ENCODE measurements at places on chromosomes 4 and X.

DNA sequence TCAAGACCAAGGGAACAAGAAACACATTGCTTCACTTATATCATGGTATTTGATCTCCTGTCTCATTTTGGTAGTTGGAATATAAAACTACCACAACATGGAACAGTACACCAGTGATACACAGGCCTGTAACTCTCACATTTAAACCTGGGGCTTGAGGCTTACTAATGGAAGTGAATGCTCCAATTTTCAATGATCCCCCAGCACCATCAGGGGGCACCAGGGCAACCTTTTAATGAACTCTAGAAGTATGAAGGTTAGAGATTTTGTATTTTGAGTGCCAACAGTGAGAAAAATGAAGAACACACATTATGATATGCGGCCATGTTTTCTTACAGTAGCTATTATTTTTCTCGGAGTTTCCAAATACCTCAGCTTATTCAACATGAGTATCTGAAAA lies 50.7 kb downstream of the C4orf33 start:
- no peak for DNase-seq

DNA sequence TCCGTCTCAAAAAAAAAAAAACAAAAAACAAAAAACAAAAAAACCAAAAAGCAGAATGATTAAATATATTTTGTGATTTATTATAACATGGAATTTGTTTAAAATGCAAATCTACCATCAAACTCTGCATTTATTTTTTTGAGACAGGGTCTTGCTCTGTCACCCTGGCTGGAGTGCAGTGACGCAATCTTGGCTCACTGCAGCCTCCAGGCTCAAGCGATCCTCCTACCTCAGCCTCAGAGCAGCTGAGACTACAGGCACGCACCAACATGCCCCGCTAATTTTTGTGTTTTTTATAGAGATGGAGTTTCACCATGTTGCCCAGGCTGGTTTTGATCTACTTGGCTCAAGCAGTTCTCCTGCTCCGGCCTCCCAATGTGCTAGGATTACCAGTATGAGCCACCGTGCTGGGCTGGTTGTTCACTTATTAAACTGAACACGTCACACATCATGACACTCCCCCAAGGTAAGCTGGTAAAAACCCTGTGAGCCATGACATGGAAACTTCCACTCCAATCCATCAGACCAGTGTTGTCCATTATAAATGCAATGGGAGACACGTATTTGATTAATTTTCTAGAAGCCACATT lies 45.7 kb downstream of the RBM47 start:
- DNase-seq, result no peak

DNA sequence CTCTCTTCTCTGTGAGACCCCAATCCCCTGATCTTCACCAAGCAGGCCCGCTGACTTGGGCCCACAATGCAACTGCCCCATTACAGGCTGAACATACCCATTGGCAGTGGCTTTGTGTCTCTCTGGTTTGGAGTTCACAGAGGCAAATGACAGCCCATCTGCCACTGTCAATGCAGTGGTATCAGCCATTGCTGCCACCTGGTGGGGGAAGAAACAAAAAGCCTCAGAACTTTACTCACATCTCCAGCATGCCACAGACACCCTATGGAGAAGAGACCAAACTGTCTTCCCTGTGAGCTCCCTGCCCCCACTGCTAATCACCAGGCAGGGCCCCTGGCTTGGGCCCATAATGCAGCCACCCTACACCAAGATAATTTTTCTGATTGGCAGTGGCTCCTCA lies 729.3 kb upstream of the ACTRT1 start:
- no peak for DNase-seq

GRCh38 chrX:48472225-48472624 lies 2.2 kb upstream of the SLC38A5 start:
- DNase-seq, result no peak

- no peak for DNase-seq
Measured at GRCh38 chr4:172048666-172049065, 235.5 kb downstream of the GALNTL6 start.

GRCh38 chr4:182808673-182809416 lies 108.3 kb downstream of the DCTD start:
- no peak for DNase-seq

- peak; percentile 17 for DNase-seq
Measured at GRCh38 chrX:46408553-46409407, 136.4 kb downstream of the ZNF674 start.

DNA sequence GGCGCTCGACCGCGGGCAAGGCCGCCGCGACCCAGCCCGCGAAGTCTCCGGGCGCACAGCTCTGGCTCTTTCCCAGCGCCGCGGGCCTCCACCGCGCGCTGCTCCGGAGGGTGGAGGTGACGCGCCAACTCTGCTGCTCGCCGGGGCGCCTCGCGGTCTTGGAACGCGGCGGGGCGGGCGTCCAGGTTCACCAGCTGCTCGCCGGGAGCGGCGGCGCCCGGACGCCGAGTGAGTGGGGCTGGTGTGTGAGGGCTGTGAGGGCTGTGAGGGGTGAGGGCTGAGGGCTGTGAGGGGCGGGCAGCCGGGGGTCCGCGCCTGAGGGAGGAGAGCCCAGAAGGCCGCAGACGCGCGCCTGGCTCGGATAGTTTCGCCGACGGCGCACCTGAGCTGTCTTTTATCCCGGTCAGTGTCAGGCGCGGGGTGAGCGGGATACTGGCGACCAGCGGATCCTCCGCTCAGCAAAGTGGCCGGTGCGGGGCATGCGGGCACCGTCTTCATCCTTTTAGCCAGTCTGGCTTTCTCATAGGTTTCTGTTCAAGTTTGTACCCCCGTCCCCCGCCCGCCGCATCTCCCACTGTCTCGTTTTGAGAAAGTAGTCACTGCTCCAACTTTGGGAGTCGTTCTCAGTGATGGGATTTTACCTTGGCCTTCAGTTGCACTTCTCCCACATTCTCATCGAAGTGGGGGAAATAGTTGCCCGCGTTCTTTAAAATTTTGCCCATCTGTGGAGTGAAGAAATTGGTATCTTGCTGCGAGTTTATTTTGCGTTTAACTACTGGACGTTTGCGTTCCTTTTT lies 586 bp downstream of the HERC5 start:
- DNase-seq, result peak; percentile 15

- no peak for DNase-seq
Measured at GRCh38 chrX:18709833-18710232, 2.4 kb downstream of the PPEF1 start.

DNA sequence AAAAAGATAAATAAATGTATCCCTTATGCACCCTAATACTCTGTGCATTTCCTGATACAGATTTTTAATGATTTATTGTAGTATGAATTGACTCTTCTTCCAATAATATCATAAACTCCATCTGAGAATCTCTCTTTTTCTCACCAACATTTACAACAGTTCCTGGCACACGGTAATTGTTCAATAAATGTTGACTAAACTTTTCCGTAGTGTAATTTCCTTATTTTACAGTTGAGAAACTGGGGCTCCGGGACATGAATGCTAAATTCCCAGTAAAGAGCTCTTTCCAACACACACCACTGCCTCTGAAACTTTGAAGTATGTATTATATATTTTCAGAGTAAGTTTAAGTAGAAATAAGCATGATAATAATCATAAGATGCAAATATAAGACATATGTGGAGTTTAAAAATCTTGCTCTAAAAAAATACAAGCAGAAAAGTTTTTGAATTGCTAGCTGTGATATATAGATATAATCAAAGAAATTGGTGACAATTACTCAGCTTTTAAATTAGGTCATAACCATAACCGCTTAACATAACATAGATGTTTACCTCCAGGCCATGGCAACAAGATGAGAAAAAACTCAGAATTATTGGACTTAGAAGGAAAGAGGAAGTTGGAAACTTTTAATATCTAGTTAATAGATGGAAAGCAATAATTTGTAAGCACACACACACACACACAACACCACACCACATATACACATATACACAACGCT lies 28.2 kb upstream of the ANTXR2 start:
- no peak for DNase-seq

GRCh38 chr4:183256756-183257385 lies 63.2 kb downstream of the CLDN22 start:
- peak; percentile 22 for DNase-seq

- no peak for DNase-seq
Measured at GRCh38 chr4:930028-930551, 2.0 kb downstream of the GAK start.

DNA sequence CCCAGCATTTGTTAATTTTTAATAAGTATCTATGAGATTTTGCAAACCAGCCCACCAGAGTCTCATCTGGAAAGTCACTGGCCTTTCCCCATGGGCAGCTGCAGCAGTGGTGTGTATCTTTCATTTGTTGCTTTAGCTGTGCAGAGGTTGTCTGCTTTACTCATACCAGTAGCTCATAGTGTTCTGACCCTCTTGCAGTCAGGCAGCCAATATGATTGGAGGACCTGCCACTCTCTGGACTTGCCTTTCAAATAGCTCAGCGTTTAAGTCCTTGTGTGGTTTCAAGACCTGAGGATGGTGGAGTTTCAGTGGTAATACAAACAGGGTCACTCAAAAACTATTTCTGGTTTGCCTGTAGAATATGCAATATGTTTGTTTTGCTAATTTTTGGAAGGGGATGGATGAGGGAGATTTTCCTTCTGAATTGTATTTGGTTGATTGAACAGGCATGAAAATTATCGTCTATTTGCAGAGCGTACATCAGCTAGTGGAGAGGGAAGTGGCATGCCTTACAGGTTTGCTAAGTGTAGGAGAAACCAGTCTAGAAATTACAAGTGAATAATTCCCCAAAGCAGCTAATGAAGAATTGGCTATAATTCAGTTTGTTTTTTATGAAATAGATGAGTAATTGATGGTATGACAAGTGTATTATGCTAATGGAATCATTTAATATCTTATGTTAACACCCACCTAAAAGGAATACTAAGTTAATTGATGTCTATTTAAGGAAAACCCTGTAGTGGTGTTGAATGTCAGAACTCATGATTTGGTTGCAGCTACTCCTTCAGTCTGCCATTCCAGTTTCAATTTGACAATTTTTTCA lies 8.9 kb downstream of the POLA1 start:
- DNase-seq, result no peak

DNA sequence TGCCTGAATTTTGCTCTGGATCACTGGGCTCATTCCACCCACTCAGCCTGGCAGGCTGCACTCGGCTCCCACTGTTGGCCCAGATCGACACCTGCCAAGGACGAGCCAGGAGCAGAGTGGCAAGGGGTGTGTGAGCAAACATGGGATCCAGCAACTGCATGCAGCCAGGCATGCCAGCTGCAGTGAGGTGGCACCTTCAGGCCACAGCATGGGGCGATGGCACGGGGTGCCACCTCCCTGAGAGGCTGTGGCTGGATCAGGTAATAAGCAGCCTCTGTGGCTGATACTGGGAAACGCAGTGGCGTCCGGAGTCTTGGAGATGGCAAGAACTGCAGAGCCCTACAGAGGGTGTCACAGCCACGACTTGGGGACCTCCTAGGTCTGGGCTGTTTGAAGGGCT lies 244.5 kb upstream of the FSTL5 start:
- DNase-seq, result no peak

- no peak for DNase-seq
Measured at GRCh38 chr4:54215379-54216077, 13.6 kb upstream of the PDGFRA start.

DNA sequence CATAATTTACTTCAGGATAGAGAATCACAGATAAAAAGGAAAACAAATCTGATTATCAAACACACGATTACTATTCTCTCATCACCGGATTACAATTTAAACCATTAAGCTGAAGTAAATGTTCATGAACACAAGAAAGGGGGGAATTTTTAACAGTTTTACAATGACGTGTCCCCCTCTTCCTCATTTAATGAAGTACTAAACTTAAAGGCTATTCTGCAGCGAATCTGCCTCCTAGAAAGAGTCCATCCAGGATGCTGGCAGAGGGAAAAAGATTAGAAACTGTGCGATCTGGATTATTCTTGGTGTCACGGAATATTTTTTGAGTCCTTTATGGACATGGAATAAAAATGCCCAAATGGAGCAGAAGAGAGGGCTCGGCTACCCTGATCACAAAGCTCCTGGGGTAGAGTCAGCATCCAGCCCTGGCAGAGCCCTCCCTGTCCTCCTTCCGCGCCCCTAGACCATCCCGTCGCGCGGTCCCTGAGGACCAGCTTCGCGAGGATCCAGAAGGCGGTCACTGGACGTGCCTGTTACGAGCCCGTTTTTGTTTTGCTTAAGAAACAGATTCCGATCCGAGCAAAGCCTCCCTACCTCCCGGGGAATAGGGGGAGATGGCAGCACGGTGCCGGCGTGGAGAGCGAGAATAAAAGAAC lies 1.2 kb downstream of the ELF2 start:
- peak; percentile 1 for DNase-seq

DNA sequence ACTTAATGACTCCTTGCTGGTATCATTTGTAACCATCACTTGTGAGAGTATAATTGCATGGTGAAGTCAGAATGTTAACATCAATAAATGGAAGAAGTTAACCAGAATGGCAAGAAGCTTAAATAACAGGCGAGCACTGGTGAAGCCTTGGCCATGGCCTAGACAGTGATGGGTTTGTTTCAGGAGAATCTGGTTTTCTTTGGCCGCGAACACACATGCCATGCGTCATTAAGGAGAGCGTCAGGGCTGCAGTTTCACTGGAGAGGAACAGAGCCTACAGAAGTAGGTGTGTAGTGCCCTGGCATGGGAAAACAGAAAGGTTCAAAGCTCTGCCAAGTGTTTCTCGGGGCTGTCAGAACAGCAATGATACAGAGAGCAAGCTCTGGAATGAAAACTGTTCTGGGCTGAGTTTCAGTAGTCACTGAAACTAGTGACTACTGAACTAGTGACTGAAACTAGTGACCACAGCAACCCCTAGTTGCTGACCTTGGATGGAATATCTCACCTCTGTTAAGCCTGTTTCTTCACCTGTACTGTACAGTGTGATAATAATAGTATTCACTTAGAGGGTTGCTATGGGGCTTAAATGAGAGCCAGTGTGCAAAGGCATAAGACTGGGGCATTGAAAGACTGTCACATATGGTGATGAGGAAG lies 93.8 kb downstream of the C4orf51 start:
- no peak for DNase-seq

DNA sequence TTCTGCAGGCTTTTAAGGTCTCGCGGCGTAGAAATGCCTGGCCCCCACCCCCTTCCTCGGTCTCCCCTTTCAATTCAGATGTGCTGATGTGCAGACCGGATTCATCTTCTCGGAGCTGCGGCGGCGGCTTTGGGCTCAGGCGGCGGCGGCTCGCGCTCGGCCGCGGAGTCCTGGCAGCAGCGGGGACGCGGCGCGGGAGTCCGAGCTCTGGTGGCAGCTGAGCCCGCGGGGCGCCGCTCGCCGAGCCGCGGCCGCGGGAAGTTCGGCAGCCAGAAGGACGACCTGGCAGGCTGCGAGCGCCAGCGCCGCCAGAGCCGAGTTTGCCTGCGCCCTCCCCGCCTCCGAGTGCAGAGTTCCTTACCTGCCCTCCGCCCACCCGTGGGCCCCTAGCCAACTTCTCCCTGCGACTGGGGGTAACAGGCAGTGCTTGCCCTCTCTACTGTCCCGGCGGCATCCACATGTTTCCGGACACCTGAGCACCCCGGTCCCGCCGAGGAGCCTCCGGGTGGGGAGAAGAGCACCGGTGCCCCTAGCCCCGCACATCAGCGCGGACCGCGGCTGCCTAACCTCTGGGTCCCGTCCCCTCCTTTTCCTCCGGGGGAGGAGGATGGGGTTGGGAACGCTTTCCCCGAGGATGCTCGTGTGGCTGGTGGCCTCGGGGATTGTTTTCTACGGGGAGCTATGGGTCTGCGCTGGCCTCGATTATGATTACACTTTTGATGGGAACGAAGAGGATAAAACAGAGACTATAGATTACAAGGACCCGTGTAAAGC lies 448 bp downstream of the TLL1 start:
- DNase-seq, result no peak

- DNase-seq, result no peak
Measured at GRCh38 chr4:2714061-2714770, 41.9 kb downstream of the TNIP2 start.
